Activated T-helper 1 cell treated with anti-CD3 and anti-CD28 coated beads, Interleukin-12 subunit alpha, Interleukin-12 subunit beta, Interleukin-2, Interleukin-4 antibody, amounts not matched to agents 30 ng/mL and 10 ng/mL and 1 ng/mL, durations not matched to agents 14 hours and 24 hours and 36 hours (primary cell): ENCODE measurements at places on chromosomes 7 and 10. TPM values are rescaled to one million over a fixed set of nuclear protein-coding genes. Genes with fewer than 3 reads are reported as not detected.

OR2AE1 gene
- 0.20 and 0.31 TPM in 2 replicates for total RNA-seq

CRYGN gene
- total RNA-seq = 0.22 TPM in 1 of 2 replicates, not detected in the other

NOS3 gene
- total RNA-seq = 12.2 and 12.8 TPM in 2 replicates

- no peak for DNase-seq
Observed at GRCh38 chr10:44906486-44906885, 4.7 kb upstream of the TMEM72 start.

GRCh38 chr10:7525314-7526016, 114.6 kb upstream of the SFMBT2 start:
- DNase-seq = peak; percentile 56

- peak; percentile 25 for DNase-seq
Observed at GRCh38 chr10:7407368-7408290, 3.2 kb downstream of the SFMBT2 start.

DNA sequence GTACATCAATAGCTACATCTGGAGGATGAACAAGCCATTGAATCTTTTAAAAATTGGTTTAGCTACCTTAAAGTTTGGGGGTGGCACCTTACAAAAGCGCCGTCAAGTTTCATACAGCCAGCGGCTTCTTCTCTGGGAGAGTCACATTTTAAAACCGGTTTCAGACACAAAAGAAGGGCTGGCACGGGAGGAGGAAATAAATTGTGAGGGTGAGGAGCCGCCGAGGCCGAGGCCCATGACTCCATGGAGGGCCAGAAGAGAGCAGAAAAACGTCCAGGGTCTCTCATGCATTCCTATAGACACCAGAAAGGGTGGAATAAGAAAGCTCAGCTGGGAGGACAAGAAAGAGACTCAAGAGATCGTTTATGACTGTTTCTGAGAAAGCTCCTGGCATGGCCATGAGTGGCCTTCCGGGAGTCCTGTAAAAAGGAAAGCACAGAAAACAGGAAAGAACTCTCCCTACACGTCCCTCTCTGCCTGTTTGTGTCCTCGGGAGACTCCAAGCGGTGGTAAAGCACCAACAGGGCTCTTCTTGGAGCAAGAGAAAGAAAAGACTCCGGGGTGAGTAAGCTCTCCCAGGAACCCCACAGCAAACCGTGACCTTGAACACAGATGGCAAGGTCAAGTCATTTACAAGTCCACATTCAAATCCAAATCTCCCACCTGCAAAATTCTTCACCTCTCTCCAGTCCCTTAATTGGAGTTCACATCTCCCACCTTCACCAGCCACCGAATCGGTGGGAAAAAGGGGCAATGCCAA, 1.8 kb downstream of the FRAT2 start:
- DNase-seq = no peak

- DNase-seq = no peak
Observed at GRCh38 chr10:102313221-102313896, 68.0 kb downstream of the GBF1 start.

- DNase-seq = no peak
Observed at GRCh38 chr10:86188326-86188725, 178.3 kb downstream of the GRID1 start.

- no peak for DNase-seq
Observed at GRCh38 chr7:47759056-47759706, 177.3 kb upstream of the TNS3 start.

DNA sequence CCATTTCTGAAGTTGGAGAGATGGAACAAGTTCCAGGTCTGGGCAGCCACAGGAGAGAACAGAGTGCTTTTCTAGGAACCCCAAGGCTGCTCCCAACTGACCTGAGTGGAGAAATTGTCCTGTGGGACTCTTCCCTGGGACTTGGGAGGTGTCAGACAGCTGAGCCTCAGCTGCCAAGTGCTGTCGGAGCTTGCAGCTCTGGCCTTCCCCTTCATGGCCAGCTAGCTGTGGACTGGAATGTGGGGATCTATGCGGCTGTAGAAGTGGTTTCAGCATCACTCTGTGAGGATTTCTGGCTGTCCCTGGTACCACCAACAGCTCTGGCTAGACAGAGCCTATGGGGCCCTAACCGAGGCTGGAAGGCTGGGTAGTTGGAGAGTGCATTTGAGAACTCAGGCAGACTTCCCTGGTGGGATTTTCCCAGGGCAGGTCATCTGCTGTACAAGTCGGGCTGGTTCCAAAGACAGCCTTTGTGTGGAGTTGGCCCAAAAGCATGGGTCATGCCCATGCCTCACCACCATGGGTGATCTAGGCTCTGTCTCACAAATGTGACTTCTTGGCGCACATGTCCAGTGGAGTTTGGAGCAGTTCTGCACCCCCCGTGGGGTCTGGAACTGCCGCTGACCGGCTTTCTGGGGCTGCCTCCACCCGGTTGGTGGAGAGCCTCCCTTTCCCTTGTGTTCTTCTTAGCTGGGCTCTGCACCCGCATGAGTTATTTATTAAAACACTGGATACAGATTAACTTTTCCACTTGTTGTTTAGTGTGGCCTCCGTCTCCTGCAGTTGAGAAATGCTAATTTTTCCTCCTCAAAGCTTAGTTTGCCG, 10.9 kb downstream of the SUFU start:
- no peak for DNase-seq

GRCh38 chr10:63522277-63522687, 1.1 kb downstream of the REEP3 start:
- no peak for DNase-seq

DNA sequence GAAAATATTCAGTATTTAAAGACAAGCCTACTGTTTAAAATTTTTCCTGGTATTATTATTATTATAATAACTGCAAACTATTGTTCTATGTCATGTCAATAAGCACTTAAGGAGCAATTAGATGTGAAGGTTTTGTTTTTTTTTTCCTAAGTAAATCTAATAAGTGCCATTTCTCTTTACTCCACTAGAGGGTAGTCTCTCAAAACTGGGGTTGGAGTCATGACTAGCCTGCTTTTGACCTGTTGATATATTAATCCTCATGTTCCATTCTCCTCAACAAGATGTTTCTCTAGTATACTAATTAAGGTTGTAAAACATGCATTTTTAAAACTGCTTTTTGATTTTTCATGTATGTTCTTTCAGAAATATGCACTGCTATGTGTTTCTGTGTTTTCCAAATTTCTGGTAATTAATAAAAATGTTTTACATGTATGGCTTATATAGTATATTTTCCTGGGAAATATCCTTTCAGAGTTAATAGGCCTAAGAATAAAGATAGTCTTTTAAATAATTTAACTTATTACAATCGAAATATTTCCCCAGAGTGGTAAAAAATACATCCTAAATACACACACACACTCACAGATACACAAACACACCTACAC, 1.0 kb upstream of the LRRN3 start:
- no peak for DNase-seq

- DNase-seq = no peak
Observed at GRCh38 chr7:69162326-69162725, 435.9 kb upstream of the AUTS2 start.

GRCh38 chr10:91838199-91838598, 40.0 kb downstream of the TNKS2 start:
- DNase-seq = no peak

- DNase-seq = no peak
Observed at GRCh38 chr10:128571745-128572144, 445.5 kb upstream of the MKI67 start.

DNA sequence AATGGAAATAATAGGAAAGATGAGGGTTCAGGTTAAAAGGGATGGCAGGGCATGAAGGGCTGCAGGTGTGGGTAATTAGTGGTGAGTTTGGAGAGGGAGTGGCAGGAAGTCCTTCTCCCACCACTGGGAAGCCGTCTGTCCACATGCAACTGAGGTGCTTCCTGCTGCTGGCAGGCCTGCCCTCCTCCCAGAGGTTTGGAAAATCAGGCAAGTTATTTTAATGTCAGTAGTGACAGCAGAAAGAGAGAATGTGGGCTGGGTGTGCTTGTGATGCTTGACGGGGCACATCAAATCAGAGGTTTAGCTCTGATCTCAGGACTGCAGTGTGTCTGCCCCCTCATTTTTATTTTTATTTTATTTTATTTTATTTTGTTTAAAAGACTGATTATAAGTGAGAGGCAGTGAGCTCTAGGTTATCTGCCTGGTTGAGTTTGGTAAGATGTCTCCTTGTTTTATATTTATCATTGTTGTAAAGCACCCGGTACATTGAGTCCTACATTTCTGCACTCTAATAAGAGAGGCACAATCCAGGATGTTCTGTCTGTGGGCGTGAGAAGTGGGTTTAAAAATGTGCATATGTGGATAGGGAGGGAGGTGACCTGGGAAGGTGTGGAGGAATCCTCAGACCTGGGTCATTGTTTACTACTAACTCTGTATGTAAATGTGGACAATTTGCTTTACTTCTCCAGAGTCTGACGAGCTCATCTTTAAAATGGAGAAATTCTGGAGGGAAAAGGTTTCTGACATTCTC, 504.4 kb downstream of the LRMDA start:
- DNase-seq = no peak

DNA sequence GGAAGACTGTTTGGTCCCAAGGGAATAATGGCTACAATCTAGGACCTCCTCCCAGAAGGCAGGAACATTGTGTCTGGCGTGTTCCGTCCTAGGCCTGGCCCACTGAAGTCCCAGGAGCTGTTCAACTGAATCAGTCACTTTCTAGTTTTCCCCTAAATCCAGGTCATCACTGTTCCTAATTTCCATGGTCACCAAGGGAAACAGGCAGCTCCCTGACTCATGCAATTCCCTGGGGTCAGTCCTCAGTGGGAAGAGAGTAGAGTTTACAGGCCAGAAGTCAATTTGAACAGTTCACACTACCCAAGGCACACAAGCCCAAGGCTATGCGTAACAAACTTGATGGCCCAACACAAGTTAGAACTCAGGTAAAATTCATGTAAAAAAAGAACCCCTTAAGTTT, 44.0 kb downstream of the CREB3L2 start:
- DNase-seq = no peak

DNA sequence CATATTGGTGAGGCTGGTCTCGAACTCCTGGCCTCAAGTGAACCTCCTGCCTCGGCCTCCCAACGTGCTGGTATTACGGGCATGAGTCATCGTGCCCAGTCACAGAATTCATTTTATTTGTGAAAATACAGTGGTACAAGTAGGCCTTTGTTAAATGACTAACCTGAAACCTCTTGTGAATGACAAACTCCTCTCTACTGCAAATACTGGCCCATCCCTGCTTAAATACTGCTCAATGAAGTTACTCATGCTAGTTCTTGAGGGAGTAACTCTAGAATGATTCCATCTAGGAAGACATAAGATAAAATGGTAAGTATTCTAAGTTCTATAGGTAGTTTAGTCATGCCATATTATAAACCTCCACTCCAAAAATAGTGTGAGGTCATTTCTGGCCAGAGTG, 80.7 kb downstream of the UBE2H start:
- DNase-seq = no peak

GRCh38 chr10:43372765-43373361, 1.4 kb downstream of the FXYD4 start:
- DNase-seq = no peak

GRCh38 chr10:28509286-28509685, 23.6 kb upstream of the WAC start:
- DNase-seq = no peak

DNA sequence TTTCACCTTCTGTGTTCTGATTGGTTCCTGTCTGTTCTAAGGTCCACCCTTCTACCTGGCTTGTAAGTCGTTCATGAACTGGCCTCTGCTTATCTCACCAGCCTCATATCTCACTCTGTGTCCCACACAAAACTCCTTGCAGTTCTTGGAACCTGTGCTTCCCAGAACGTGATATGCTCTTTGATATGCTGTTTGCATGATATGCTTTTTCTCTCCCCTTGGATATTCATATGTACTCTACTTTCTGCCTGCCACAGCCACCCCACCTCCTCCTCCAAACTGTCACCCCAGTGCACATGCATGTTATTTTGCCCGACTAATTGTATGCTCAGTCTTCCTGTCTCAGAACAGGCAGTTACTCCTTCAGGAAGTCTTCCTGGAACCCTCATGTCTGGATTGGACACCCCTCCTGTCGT, 1.9 kb upstream of the ITPRIP start:
- no peak for DNase-seq

- no peak for DNase-seq
Observed at GRCh38 chr10:53007527-53007842, 234.9 kb upstream of the MBL2 start.

GRCh38 chr7:116565981-116566380, 41.1 kb downstream of the CAV1 start:
- no peak for DNase-seq

DNA sequence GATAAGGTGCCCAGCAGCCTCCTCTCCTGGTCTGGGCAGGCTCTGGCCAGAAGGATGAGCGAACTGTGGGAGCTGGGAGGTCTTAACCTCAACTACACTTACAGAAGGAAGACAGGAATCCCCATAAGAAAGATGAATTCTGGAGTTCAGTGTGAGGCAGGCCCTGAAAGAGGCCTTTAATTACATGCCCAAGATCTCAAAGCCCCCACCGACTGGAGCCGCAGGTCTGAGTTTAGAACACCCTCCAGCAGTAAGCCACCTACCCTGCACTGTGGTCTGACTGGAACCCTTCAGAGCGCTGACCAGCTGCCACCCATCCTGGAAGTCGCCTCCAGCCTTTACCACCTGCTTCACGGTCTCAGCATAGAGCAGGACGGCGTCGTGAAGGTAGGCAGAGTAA, 28.2 kb upstream of the ACSL5 start:
- DNase-seq = no peak

DNA sequence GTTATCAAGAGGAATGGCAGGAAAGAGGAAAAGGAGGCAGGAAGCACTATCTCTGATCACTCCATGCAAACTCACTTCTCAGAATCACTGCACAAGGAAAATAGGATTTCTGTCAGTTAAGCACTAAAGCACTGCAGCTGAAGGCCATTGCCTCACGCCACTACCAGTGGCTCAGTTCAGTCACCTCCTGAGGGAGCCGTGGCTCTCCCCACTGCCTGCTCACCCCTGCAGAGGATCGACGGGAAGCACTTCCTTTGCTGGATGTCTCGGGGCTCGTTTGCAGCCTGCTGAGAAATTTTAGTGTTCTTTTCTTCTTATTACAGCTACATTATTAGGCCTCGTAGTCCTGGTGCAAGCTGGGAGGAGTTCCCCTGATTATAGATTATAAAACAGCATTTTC, 90.1 kb upstream of the ADCY1 start:
- DNase-seq = no peak

DNA sequence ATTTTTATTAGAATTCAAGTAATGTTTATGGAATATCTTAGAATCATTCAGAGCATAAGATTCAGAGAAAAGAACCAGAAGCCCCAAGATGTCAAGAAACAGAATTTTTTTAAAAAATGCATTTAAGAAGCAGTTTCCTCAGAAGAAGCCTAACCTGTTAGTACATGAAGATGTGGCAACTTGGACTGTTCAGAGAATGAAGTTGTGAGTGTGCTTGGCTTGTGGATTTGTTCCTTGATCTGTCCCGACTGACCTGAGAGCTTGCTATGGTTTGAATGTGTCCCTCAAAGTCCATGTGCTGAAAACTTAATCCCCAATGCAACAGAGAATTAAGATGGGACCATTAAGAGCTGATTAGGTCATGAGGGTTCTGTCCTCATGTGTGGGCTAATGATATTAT, 13.8 kb upstream of the AFAP1L2 start:
- no peak for DNase-seq

GRCh38 chr10:95384011-95384704, 93.4 kb upstream of the PDLIM1 start:
- DNase-seq = no peak

GRCh38 chr10:88108115-88108610, 244.7 kb downstream of the PTEN start:
- DNase-seq = no peak
